RPMI8226 (cell line): ENCODE measurements at places on chromosomes 12 and 14.

GRCh38 chr12:75455839-75456238 is 24.7 kb upstream of the GLIPR1 start:
- peak; percentile 5 for DNase-seq

DNA sequence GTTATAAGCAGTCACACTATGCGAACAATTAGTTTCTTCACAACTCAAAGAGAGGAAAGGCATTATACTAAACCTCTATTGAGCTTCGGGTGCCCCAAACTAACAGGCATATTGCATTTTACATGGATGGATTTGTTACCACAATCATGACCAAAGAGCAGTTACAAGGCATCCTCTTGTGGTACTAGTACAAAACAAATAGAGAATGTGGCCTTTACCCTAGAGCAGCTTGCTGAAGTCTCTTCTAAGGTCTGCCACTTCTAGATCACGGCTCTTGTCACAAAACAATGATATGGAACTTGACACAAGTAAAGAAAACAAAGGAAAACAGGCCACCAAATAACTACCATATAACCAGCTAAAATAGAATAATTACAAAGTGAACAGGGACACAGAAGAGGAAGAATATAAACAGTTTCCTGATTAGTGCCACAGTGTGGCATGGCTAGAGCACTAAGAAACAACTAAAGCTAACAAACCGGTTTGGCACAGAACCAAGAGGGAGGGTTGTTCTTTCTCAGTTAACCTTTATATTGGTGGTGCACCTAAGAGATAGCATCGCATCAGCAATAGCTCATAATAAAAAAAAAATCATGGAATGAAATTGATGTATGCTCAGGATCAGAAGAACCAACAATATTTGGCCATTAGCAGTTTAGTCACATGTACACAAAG is 209.7 kb upstream of the ATP2B1 start:
- peak; percentile 7 for DNase-seq

- DNase-seq, result no peak
Observed at GRCh38 chr12:109932878-109933503, 32.9 kb downstream of the TCHP start.

- no peak for DNase-seq
Observed at GRCh38 chr12:42921741-42922504, 332.4 kb upstream of the PRICKLE1 start.

GRCh38 chr14:89503431-89503996 is 86.5 kb upstream of the FOXN3 start:
- DNase-seq, result no peak

DNA sequence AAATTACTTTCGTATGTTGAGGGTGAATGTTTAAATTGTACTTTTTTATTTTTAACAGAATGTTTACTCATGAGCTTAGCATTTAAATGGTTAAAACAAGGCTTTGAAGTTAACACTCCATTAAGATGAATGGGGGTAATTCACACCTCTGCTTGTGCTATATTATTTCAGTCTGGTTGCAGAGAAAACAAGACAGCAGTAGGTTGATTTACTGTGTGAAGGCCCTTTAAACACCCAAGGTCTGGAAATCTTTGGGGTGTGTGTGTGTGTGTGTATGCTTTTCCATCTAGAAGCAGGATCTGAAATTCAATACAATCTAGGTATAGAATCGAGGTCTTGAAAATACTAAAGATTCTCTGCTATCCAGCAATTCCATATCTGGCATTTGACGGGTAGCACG is 83.8 kb downstream of the SLC38A6 start:
- no peak for DNase-seq

DNA sequence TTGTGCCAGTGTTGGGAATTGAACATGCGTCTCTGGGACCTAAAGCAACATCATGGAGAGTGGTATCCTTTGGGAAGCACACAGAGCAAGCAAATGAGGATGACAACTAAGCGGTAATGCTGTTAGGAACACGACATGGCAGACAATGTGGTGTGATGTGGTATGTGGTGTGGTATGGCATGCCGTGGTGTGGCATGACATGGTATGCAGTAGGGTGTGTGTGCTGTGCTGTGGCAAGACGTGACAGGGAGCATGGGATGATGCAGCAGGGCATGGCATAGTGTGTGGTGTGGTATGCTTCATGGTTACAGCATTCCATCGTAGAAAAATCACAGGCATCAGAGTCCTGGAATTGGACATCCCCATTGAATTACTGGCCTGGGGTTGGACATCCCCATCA is 108.7 kb downstream of the RTN1 start:
- no peak for DNase-seq

DNA sequence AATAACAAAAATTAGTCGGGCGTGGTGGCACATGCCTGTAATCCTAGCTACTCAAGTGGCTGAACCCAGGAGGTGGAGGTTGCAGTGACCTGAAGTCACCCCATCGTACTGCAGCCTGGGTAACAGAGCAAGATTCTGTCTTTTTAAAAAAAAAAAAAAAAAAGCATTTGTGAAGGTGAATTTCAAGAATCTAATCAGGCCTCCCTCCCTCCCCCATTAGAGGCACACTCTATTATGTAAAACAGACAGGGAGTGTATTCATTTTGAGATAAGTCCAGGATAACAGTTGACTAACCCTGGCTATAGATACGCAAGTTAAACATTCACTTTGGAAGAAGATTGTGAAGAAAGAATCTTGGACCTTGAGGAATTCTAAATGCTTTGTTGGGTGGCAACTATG is 2.9 kb downstream of the RESF1 start:
- no peak for DNase-seq

DNA sequence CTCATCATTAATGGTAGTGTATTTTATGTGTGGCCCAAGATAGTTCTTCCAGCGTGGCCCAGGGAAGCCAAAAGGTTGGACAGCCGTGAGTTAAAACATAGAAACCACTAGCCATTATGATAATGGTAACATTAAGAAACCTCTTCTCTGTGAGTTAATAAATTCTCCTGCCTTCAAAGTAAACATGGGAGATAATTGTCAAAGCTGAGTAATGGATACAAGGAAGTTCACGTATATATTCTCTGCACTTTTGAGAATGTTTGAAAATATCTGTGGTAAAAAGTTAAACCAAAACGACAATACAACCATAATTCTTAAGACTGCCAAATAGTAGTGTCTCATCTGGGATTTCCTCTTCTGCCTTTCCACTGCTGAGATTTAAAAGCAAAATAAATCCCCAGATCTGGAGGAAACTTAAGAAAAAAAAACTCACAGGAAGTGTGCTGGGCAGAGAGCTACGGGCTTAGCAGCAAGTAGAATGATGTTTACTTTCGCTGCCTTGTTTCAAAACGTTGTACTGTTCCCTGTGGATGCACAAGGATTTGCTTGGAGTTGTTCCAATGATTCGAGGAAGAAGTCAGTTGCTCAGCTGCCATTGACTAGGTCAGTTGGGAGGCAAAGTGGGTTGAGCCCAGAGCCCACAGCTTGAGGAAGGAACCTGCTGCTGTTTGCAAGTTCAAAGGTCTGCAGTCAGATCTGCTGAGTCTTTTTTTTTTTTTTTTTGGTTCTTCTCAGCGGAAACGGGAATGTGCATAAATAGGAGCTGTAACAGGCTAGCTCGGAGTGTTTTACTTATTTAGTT is 1.7 kb downstream of the TPCN1 start:
- peak; percentile 72 for DNase-seq
